ENCODE measurements at places on chromosomes 12 and 14. TPM values are rescaled to one million over a fixed set of nuclear protein-coding genes. Genes with fewer than 3 reads are reported as not detected.
A peak's percentile ranks its signal among the peaks of the same experiment; 100 is the strongest.

DNA sequence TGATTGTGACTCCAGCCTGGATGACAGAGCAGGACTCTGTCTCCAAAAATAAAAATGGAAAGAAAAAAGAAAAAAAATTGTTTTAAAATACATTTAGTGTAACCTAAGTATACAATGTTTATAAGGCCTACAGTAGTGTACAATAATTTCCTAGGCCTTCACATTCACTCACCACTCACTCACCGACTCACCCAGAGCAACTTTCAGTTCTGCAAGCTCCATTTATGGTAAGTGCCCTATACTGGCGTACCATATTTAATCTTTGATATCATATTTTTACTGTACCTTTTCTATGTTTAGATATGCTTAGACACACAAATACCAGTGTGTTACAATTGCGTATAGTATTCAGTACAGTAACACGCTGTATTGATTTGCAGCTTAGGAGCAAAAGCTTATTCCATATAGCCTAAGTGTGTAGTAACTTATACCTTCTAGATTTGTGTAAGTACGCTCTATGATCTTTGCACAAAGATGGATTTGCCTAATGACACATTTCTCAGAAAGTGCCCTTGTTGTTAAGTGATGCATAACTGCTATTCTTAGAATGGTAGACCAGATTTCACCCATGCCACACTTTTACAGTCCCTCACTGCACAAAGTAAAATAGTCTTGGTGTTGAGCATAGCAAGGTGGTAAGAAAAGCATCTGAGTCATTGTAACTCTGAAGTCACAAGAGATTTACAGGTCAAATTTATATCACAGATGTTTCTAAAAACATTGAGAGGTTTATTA, 151.9 kb downstream of the LRRK2 start:
- no peak for DNase-seq

- no peak for DNase-seq
Observed at GRCh38 chr14:61619494-61619893, 75.8 kb upstream of the HIF1A start.

GRCh38 chr12:106123551-106124081, 15.1 kb downstream of the NUAK1 start:
- no peak for DNase-seq

DNA sequence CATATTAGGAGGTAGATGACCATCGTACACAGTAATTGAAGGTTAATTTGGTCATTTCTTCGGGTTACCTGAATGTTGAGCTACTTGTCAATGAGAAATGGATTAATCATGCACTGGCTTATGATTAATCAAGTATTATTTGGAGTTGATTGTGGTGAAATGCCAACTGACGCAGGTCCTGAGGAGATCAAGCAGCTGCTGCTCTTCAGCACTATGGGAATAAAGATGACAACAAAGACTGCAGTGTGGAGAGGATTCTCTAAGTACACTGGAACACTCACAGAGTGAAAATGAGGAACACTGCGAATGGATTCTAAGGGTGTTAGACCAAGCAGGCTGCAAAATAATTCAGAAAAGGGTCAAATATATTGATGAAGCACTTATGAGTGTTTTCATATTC, 202.8 kb upstream of the DIO2 start:
- DNase-seq, result no peak

GRCh38 chr12:53287741-53288216, 7.6 kb upstream of the PFDN5 start:
- DNase-seq, result peak; percentile 76

- DNase-seq, result no peak
Observed at GRCh38 chr12:102735104-102735503, 181.9 kb downstream of the PAH start.

GRCh38 chr12:7125632-7126227, 3.0 kb downstream of the RBP5 start:
- no peak for DNase-seq

- peak; percentile 61 for DNase-seq
Observed at GRCh38 chr14:65336191-65336591, 76.3 kb upstream of the FUT8 start.

GRCh38 chr12:18153826-18154225, 63.8 kb upstream of the RERGL start:
- no peak for DNase-seq

DNA sequence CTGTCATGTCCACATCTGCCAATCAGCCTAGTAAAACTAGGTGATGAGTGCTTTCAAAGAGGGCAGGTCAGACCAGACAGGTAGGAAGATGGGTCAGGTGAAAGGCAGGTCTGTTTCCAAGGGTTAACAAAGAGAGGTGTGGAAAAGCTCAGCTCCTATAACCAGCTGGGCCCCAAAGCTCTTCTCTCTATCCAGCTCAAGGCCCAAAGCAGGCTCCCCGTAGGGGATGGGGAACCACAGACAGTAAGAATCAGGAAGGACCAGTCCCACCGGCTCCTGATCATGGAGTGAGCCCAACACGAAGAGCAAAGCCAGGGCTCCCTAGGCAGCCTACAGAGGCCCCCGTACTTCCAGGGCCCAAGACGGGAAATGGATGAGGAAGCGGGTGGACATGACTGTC, 83.2 kb downstream of the TTC9 start:
- DNase-seq, result peak; percentile 18

GRCh38 chr14:75274050-75274898, 4.4 kb upstream of the FOS start:
- DNase-seq, result no peak

- no peak for DNase-seq
Observed at GRCh38 chr12:51845482-51845881, 3.0 kb downstream of the FIGNL2 start.

DNA sequence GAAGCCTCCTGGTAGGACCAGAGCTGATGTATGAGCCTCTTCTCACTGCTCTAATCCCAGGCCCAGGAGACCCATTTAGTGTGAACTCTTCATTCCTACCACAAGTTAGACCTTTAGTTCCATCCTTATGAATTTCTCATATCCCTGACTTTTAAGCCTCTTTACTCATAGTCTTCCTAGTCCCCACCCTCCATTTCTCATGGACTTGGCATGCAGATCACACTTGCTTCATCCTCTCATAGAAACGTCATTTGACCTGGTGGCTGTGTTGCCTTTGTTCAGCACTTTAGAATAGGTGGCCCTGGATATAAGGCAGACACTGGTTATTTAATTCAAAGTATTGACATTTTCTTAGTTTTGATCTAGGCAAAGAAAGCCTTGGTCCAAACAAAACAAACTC, 99.5 kb downstream of the SLC16A7 start:
- DNase-seq, result no peak

DNA sequence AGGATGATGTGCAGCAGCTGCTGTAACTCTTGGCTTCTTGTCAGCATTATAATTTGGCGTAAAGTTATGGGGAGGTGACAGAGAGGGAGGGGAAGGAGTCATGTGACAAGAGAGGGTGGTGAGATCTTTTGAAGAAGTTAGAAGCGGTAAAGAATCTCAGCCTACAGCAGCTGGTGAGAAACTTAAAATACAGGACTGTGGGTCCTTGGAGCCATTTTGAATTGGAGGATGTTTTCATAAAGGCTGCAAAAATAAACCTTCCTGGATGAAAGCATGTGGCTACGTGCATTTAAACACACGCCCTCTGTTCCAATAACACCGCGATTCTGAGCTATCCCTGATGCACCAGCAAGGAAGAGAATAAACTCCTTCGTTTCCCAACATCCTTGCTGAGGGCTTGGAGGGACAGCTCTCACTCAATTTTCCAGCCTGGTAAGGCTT, 133.7 kb downstream of the TMEM30B start:
- no peak for DNase-seq

- peak; percentile 8 for DNase-seq
Observed at GRCh38 chr14:23148591-23149249, 29.7 kb upstream of the CEBPE start.

Gene EPYC
- total RNA-seq, result not detected

Gene DBX2
- total RNA-seq, result not detected

Gene AKAP6
- not detected for total RNA-seq

Gene HOXC12
- total RNA-seq, result not detected

Gene NGB
- total RNA-seq, result not detected

Gene TMEM63C
- total RNA-seq, result 0.84 TPM

Gene KRT71
- not detected for total RNA-seq

Gene MANSC4
- not detected for total RNA-seq
